ENCODE measurements at places on chromosomes 11 and 22.

- DNase-seq = no peak
Measured at GRCh38 chr11:123111465-123111864, 49.5 kb upstream of the HSPA8 start.

GRCh38 chr22:47332246-47332980 is 570.0 kb downstream of the TBC1D22A start:
- no peak for DNase-seq

- DNase-seq = peak; percentile 16
Measured at GRCh38 chr11:31412946-31413345, 43.3 kb downstream of the DNAJC24 start.

- no peak for DNase-seq
Measured at GRCh38 chr11:57547854-57548377, 10.5 kb downstream of the SMTNL1 start.

Measured in AG04449 (cell line).